Daoy (cell line): ENCODE measurements at places on chromosomes 12 and 14.

DNA sequence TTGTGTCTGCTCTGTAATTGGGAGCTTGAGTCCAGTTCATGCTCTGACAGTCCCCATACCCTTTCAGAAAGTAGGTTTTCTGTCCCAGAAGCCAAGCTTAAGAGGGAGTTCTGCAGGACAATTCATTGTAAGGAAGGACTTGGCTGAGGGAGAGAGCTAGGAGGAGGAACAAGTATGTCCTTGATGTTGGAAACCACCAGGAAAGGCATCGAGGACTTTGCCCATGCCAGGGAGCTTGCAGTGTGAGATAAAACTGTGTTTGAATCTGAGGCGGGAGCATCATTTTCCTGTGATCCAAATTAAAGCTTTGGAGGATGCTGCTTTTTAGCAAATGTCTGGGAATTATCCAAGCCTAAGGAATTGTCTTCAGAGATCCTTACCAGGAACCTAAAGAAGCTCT is 175.3 kb downstream of the EMP1 start:
- DNase-seq = no peak

- DNase-seq = peak; percentile 92
Observed at GRCh38 chr12:25151476-25151875, 43.5 kb downstream of the DNAI7 start.

DNA sequence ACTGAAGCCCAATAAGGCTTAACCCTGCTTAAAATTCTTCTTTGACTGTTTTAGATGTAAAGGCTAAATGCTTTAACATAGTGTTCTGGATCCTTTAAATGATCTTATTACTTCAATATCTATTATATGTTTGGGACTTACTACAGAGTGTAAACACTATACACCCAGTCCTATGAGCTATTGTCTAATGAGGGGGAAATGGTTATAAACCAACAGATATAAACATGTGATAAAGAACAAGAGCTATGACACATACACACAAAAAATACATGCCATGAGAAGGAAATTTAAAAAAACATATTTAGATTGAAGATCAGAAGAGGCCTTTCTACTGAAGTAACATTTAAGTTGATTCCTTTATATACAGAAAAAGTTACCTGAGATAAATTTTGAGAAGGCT is 505.1 kb downstream of the FOXG1 start:
- no peak for DNase-seq

- DNase-seq = peak; percentile 86
Observed at GRCh38 chr12:55700255-55701018, 7.3 kb downstream of the ITGA7 start.

DNA sequence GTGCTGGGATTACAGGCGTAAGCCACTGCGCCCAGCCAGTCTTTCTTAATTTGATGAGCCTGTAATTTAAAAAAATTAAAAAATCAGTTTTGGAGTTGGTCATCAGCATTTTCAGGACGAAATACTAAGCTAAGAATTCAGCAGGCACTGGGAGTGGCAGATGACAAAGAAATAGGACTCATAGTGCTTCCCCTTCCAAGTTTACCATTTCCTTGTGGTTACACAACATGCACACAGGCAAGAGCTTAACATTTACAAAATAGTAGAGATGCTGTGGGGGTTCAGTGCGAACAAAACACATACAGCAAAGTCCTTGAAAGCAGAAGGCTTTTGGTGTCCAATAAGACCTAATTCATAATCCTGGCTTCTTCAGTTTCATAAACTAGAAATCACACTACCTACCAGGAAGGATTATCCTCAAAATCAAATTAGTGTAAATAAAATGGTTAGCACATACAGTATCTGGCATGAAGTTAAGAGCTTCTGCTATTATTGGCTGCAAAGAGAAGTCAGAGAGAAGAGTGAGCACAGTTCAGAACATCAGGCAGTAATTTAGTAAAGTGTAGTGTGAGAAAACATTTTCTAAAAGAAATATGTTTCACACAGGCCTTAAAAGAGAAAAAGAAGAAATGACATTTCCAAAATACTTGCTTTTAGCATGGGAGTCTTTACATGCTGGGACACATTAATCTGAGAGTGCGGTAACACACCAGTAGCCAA is 22.2 kb upstream of the KIF21A start:
- DNase-seq = no peak

DNA sequence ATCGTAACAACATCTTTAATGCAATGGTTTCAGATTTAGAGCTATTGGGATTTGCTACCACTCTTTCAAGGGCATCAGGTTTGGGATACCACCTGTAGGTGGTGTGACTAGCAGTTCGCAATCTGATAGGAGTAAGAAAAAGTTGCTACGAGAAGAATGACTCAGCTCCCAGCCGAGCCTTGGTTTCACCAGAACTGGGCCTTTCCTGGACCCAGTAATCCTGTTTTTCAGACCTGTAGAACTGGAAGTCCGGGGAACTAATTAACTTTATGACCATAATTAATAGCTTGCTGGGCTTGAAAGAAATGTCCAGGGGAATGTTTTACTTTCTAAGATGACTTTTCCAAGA is 770 bp downstream of the ABHD4 start:
- DNase-seq = peak; percentile 67

GRCh38 chr14:40122968-40123648 is 690.9 kb upstream of the FBXO33 start:
- no peak for DNase-seq
